Sciatic nerve (tissue), 2 donors: ENCODE measurements at places on chromosomes 2 and 18. TPM values are rescaled to one million over a fixed set of nuclear protein-coding genes. Genes with fewer than 3 reads are reported as not detected.

DNA sequence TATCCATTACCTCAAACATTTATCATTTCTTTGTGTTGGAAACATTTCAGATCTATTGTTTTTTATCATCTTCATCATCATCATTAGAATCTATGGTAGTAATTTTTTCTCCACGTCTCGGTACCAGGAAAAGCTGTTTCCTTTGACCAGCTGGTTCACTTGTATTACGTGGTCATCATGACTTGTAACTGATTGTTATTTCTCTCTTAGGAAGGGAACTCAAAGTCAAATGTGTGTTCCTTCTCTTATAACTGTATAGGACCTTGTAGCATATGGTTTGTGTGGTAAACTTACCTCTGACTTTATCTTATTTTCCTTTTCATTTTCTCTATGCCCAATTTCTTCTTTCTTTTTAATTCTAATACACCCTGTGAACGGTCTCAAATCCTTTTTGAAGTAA, 16.5 kb downstream of the NCOA1 start:
- DNase-seq: no peak

The KYNU gene
- 6.0 TPM for total RNA-seq

The WNT10A gene
- total RNA-seq: 0.94 TPM

The GKN1 gene
- not detected for total RNA-seq

DNA sequence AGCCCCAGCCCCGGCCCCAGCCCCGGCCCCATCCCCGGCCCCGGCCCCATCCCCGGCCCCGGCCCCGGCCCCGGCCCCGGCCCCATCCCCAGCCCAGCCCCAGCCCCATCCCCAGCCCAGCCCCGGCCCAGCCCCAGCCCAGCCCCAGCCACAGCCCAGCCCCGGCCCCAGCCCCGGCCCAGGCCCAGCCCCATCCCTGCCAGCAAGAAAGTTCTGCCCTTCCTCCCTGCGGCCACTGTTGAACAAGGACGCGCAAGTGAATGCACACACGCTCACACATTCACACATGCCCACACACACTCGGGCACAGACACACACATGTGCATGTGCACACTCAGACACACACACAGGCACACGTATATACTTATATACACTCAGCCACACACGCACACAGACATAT, 287.0 kb downstream of the NDUFA10 start:
- no peak for DNase-seq

The CFAP210 gene
- 0.40 TPM for total RNA-seq

DNA sequence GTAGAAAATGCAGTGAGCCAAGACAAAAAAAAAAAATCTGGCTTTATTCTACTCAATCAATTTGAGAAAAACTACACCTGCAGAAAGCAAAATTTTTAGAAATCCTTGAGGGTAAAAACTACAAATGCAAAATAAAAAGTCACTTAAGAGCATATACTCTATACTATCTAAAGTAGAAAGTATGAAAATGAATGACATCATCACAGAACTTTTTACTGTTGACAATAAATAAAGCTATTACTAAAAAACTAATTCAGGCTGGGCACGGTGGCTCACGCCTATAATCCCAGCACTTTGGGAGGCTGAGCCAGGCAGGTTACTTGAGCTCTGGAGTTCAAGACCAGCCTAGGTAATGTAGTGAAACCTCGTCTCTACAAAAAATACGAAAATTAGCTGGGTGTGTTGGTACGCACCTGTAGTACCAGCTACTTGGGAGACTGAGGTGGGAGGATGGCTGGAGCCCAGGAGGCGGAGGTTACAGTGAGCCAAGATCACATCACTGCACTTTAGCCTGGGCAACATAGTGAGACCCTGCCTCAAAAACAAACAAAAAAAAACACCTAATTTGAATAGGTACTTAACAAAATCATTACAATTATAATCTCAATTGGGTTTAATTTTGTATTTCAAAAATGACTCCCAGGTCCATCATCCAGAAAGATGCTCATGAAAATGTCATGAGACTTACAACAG, 7.6 kb downstream of the NFU1 start:
- no peak for DNase-seq

The CYP26B1 gene
- 12.7 TPM for total RNA-seq

DNA sequence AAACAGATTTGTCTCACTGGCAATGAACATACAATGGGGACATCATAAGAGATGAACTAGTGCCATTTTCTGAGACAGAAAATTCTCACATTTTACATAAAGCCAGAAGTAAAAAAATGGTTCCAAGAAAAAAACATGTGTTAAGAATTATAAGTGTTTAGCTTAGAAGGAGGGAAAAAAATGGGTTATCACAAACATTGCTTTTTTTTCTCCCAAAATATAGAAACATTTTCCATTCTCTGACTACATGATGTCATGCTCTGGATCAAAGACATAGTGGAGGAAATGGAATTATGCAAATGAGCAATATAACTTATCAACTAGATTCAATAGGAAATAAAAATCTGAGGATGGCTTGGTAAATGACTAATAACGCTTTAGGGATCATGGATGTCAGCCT, 49.8 kb downstream of the SPATS2L start:
- no peak for DNase-seq

The IL1A gene
- 0.18 TPM for total RNA-seq

DNA sequence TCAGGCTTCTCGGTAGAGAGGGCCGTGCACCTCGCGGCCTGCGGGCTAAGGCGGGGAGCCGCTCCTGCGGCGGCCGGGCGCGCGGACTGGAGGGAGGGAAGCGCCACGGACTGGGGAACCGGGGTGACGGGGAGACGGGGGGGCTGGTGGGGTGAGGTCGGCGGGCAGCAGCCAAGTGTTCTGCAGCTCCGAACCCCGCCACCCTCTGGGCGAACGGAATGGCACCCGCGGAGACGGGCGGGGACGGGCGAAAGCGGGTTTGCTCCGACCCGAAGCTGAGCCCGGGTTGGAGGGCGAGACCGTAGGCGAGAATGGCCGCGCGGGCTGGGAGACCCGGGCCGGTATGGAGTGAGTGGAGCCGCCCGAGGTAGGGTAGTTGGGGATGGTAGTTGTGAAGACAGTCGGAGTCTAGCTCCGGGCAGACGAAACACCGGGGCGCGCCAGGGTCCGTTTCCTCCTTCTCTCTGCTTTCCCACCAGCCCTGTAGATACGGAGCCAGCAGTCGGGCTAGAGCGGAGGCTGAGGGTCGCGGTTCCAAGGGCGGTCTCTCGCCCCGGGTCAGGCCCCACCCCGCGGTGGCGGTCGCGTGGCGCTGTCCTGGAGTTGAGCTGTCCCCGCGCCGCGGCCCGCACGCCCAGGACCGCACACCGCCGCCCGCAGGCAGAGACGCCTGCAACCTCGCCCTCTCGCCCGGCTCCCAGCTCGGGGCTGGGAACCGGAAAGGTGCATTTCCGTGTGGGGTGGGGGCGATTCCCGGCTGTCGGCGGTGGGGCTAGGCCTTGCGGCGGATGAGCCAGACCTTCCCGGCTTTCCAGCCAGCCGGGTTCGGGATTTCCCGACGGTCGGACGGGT, 160.3 kb upstream of the SIX2 start:
- peak; percentile 59 for DNase-seq

The NTSR2 gene
- not detected for total RNA-seq

The GCG gene
- not detected for total RNA-seq

GRCh38 chr2:28347193-28347592, 45.5 kb upstream of the FOSL2 start:
- peak; percentile 35 for DNase-seq

DNA sequence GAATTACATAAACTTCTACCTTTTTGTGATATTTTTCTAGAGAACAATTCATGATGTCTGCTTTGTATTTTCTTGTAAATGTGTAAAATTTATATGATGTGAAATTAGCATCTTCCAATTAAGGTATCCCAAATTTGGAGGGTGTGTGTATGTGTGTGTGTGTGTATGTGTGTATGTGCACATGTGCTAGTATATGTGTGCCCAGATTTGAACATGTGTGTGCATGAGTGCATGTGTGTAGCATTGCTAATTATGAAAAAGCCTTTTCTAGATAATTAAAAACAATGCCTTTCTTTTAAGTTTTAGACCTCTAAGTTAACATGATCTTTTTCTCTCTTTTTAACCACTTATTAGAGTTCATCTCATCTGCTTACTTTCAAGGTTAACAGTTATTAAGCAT, 208.0 kb upstream of the SPOPL start:
- DNase-seq: no peak

- no peak for DNase-seq
These were observed 300.1 kb downstream of the NOL4 start for GRCh38 chr18:33924576-33924975.

The CCDC74B gene
- total RNA-seq: 7.5 TPM

DNA sequence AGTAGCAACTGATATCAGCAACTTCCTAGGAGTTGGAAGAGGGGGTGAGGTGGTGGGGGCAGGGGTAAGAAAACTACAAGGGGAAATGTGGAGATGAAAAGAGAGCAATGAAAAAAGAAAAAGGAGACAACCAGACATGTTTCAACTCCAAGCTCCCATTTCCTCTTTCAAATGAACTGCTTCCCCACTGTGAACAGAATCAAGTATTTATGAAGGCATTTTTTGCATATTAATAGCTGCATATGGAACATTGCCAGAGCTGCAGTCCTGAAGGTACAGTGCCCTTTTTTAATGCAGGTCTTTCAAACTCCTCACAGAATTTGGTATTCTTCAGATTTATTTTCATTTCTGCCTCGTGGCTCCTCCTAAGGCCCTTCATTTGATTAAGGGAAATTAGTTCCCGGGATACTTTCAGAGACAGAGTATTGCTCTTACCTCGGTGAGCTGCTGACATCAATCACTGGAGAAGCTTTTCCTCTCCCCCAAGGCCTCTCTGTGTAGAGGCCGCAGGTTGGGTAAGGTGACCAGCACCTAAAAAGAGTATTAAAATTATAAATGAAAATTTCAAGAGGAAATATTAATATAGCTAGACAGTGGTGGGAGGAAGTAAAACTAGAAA, 68.4 kb downstream of the KIAA2012 start:
- DNase-seq: no peak

The POTEJ gene
- not detected for total RNA-seq

DNA sequence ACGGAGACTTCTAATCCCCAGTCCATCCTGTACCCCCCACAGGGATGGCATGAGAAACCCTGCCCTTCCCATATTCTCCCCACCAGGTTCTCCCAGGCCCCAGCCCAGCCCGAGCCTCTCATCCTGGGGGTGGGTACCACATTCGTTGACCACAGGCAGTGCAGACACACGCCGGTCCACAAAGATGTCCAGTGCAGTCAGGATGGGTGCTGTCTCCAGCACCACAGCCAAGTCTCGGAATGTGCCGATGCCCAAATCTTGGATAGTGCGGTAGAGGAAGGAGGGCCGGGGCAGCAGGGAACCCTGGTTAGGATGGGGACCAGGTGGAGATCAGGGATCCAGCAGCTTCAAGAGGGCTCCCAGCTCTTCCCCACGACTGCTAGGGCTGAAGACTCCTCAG, 4.8 kb downstream of the PRKAG3 start:
- peak; percentile 44 for DNase-seq

DNA sequence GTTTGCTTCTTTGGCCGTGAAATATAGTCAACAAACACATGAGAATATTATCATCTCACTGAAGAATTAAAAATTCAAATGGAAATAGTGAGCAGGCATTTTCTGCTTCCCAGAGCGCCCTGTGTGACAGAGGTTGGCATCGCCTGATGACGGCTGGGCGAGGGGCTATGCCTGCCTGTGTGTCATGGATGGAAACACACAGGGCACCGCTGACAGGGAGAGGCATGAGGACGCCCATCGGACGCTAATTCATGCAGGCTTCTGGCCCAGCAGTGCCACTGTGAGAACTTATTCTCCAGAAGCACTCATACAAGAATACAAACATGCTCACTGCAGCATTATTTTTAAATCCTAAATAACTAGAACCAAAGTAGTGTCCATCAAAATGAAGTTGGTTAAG, 61.4 kb upstream of the OTOS start:
- DNase-seq: no peak

The GALR1 gene
- 0.13 TPM for total RNA-seq

GRCh38 chr2:239700686-239701345, 300.0 kb upstream of the HDAC4 start:
- DNase-seq: peak; percentile 37

The SLC25A12 gene
- total RNA-seq: 23.2 TPM

DNA sequence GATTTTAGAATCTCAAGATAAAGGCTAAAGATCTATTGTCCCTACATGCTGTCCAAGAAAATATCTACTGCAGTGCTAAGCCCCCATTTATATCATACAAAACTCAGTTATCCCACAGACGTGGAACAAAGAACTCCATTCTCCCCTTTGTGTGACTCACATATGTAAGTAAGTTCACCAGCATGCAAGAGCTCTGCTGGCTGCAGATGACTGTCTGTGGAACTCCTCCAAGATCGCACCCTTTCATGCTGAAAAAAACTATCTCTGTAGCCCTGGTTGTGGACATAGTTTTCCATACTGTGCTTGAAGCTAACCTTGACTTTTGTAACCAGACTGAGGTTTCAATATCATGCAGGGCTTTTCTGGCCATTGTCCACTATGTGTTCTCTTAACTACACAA, 207.1 kb downstream of the ZNF521 start:
- no peak for DNase-seq

The MARCO gene
- 22.0 TPM for total RNA-seq

GRCh38 chr2:204258890-204259289, 286.4 kb upstream of the PARD3B start:
- no peak for DNase-seq
